Keratinocyte (primary cell): ENCODE measurements at places on chromosomes 6 and 20.

- DNase-seq = no peak
Measured at GRCh38 chr20:20896606-20897005, 184.2 kb upstream of the RALGAPA2 start.

GRCh38 chr20:44582311-44583025 is at the start of gene PKIG:
Gene PKIG (plus strand): TSS chr20:44582579. CDS start chr20:44614557, 31,978 bp downstream.
- no peak for DNase-seq

DNA sequence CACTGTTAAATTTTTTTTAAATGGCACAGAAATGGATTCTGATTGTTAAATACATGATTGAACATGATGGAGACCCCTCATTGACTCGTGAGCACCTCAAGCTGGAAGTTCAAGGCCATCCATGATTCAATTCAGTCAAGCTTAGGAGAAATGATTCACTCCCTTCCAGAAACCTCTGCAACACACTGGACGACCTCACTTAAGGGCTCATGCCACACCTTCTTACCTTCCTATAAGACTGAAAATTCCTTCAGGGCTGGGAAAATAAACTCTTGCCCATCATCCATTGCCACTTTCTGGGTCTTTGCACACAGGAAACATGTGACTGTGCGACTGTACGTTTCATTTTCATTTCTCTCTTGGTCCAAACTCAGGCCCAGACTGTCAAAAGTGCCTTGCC is 196.4 kb downstream of the TBXT start:
- no peak for DNase-seq

GRCh38 chr6:126388104-126388598 is 48.2 kb downstream of the CENPW start:
- DNase-seq = no peak

DNA sequence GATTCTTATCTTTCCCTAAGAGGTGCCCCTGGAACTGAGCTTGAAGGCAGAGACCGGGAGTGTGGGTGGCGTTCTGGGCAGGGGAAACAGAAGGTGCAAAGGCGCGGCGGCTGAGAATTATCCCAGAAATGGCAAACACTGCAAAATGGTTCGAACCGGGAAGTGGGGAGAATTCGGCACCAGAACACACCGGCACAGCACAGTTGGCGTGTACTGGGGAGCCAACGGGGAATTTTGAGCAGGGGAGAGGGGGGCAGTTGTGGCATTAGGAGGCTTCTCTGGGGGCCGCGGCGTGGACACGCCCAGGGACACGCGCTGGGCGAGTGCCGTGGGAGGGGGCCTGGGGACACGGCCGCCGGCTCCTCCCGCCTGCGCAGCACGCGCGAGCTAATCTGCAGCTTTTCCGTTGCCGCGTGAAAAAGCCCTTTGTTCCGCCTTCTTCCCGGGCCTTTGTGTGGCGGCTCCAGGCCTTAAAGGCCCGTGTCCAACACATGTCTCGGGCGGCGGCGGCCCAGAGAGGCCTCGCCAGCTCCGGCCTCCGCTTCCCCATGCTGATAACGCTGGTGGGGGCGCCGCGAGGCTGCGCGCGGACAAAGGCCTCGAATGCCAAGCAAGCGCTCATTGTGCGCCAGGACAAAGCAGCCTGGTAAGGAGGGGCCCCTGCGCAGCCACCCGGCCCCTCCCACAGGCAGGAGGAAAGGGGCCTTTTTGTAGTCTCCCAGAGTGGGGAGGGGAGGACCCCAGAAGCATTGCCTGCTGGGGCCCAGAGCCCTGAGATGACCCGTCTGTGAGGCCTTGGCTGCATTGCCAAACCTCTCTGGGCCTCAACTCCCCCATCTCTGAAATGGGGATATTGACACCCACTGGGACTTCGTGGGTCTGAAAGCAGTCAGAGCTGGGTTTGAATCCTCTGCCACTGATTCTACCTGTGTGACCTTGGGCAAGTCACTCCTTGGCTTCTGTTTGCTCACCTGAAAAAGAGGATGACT is 82.8 kb downstream of the CD40 start:
- no peak for DNase-seq

DNA sequence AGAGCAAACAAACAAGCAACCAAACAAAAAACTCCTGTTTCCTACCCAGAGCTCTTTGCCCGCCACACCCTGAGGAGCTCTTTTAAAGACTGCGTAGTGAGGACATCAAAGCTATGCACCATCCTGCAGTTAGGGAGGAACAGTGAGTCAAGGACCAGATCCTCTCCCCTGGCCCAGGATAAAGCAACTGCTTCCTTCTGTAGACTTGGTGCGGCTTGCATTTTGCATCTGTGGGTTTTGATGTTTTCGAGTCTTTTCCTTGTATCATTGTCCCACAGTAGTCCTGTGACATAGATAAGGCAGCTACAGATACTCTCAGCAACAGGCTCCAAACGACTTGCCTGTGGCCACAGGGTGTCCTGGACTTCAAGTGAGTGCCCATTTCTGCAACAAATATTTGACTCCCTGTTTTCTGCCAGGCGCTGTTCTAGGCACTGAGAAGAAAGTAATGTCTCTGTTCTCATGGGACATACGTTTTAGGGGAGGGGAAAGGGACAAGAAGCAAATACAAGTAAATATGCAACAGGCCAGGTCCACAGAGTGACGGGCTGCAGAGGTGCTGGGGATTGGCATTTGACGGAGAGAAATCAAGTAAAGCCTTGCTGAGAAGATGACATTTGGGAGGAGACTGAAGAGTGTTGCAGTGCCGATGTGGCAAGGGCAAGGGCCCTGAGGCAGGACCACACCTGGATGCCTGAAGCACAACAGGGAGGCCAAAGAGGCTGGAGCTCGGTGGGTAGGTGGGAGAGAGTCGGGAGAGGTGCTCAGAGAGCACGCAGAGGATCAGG is 35.9 kb upstream of the MAP3K4 start:
- DNase-seq = no peak

GRCh38 chr6:169677096-169677495 is 24.7 kb downstream of the WDR27 start:
- DNase-seq = no peak

- no peak for DNase-seq
Measured at GRCh38 chr20:49286689-49287551, 9.1 kb upstream of the ZNFX1 start.

GRCh38 chr20:63258781-63259180 is 4.5 kb upstream of the NKAIN4 start:
- DNase-seq = no peak

DNA sequence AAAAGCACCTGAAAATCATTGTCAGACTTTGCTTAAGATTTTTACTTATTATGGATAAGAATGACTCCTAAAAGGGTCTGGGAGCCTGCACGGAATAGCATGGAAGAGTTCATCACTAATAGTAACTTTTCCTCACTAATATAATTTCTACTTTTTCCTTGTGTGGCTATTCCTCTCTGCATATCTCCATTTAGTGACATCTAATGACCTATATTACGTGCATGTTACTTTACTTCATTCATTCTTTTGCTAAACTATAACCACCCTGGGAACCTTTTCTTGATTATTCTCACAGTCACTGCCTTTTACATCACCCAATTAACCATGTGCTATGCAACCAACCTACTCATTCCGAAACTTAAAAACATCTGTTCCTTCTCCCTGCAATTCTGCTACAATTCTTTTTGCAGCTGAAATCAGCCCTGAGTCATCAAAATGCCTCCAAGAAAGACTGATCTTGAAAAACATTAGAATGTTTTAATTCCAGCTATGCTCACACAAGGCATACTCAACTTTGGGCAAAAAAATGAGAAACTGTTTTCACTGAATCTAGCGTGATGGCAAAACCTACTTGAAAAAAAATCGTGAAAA is 313.3 kb downstream of the RNGTT start:
- DNase-seq = no peak

GRCh38 chr20:25052255-25053194 is 5.4 kb downstream of the ACSS1 start:
- DNase-seq = no peak

DNA sequence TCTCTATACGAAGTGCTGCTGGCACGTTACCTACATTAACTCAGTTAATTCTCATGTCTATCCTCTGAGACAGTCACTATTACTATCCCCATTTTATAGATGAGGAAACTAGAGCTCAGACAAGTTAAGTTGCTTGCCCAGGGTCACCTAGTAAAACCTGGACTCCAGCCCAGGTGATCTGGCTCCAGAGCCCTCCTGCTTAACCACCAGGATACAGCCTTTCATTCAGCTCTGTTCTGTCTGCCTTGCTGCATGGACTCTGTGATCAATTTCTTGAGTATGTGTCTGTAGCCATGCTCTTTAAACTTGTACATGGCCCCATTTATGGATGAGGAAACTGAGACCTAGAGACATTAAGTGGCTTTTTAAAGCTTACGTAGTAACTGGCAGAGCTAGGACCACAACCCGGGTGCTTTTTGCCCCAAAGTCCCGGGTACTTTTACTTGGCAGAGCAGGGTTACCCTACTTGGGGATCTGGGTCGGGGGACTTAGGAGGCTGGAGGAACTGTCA is 4.7 kb downstream of the CDKN1A start:
- DNase-seq = no peak

- no peak for DNase-seq
Measured at GRCh38 chr6:37516076-37516919, 16.6 kb upstream of the CCDC167 start.

DNA sequence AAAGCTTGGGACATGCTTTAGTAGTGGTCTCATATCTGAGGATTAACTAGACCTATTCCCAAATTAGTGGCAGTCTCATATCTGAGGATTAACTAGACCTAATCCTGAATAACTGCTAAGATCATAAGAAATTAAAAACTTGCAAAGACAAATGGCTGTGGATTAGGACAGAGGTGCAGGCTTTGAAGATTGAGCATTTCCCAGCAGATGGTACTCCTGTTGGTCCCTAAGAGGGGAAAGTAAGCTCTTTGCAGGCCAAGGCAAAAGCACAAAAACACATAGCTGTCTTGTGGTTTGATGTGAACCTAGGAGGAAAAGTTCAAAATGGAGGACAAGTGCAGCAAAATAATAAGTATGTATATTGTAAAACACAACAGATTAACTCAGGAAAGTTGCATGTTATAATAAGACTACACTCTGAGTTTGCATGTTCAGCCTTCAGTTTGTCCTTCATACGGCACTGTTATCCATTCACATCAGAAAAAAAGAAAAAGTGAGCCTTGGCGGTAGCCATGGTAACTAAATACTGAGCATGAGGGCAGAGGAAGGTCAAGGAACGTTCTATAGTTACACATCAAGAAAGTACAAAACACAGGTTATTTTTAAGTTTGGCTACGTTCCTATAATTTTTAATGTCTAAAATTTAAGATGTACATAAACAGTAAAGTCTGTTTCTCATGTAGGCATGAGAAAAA is 62.8 kb downstream of the FILIP1 start:
- DNase-seq = no peak

- no peak for DNase-seq
Measured at GRCh38 chr6:168305096-168305749, 14.4 kb downstream of the DACT2 start.

GRCh38 chr6:99312354-99312753 is 37.1 kb downstream of the FAXC start:
- no peak for DNase-seq

DNA sequence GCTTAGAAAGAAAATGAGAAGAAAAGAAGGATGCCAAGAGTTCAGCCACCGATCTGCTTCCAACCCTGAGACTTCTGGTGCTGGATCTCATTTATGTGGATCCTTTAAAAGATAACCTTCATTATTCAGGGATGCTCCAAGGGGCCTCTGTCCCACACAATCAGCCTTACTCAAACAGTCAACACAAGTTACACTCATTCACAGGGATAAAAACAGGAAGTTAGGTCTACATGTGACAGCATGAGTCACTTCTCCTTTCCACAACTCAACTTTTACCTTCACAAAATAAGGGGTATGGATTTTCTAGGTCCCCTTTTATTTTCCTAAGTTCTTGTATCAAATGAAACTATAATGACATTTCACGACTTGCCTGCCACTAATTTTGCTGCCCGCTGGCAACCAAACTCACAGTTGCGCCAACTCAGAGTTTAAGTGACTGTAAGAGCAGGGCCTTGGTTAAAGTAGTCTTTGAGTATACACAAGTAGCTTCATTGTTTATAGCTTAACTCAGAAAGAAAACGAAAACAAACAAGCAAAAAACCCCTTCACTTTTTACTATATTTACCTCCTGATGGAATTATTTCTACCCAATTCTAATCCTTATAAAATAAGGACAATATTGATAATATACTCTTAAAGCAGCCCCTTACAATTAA is 278.8 kb upstream of the RUNX2 start:
- no peak for DNase-seq

DNA sequence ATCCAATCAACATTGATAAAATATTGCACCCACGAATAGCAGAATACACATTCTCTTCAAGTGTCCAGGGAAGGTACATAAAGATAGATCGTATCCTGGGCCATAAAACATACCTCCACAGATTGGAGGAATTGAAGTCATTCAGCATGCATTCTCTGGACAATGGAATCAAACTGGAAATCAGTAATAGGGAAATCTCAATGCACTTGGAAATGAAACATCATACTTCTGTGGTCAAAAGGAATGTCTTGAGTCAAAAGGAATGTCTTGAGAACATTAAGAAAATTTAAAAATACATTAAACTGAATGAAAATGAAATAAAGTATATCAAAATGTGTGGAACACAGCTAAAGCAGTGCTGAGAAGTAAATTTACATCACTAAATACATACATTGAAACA is 138.8 kb downstream of the TFAP2A start:
- no peak for DNase-seq

GRCh38 chr20:36303020-36303595 is 3.0 kb upstream of the DLGAP4 start:
- no peak for DNase-seq

- DNase-seq = no peak
Measured at GRCh38 chr6:32700391-32701040, 34.1 kb upstream of the HLA-DQB1 start.

- DNase-seq = no peak
Measured at GRCh38 chr6:28867086-28867409, 56.7 kb downstream of the TRIM27 start.

DNA sequence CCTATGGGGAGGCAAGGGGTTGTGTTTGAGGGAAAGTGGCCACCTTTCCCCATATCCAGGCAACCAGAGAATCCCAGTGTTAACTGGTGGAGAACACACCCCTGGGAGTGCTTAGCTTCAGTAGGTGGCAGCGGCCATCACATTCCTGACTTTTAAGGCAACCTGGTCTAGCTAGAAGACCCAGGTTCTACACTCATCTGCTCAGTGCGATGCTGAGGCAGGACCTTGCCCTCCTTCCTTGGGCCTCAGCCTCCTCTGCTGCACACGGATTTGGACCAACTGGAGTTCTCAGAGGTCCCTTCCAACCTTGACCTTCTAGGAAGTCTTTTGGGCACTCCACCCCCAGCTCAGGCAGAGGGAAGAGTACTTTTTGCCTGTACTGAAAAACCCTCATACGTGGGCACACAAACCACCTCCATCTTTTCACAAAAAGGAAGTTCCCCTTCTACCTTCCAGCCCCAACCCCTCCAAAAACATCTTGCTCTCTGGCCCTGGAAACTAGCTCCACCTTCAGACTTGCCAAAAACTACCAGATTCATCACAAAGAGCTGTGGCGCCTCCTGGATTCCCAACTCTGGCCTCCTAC is 2.9 kb downstream of the CCND3 start:
- DNase-seq = no peak
